ENCODE measurements at places on chromosomes 16 and 17.

- DNase-seq: peak; percentile 45
Measured at GRCh38 chr17:3891626-3892094, 1.2 kb downstream of the CAMKK1 start.

GRCh38 chr17:7024402-7024785 lies 1.5 kb downstream of the BCL6B start:
- no peak for DNase-seq

GRCh38 chr17:17071531-17072360 lies 29.5 kb downstream of the MPRIP start:
- no peak for DNase-seq

DNA sequence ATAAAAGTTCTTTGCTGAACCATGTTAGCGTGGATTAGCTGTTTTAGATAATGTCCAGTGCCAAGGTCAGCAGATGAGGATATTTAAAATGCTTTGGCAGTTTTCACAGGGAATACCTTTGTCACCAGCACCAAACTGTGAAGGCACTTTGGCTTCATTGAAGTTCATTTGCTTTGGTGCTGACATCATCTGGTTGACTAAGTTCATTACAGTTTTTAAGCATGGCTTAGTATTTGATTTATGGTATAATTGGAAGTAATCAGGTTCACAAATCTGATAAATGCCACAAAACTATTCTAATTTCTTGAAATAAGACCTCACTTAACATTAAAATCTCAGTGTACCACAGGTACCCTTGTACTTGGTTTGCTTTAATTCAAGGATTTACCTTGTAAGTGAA lies 4.3 kb downstream of the GID4 start:
- peak; percentile 61 for DNase-seq

- no peak for DNase-seq
Measured at GRCh38 chr17:2123375-2124251, 68.7 kb downstream of the HIC1 start.
